ENCODE measurements at places on chromosomes 16 and 17.

DNA sequence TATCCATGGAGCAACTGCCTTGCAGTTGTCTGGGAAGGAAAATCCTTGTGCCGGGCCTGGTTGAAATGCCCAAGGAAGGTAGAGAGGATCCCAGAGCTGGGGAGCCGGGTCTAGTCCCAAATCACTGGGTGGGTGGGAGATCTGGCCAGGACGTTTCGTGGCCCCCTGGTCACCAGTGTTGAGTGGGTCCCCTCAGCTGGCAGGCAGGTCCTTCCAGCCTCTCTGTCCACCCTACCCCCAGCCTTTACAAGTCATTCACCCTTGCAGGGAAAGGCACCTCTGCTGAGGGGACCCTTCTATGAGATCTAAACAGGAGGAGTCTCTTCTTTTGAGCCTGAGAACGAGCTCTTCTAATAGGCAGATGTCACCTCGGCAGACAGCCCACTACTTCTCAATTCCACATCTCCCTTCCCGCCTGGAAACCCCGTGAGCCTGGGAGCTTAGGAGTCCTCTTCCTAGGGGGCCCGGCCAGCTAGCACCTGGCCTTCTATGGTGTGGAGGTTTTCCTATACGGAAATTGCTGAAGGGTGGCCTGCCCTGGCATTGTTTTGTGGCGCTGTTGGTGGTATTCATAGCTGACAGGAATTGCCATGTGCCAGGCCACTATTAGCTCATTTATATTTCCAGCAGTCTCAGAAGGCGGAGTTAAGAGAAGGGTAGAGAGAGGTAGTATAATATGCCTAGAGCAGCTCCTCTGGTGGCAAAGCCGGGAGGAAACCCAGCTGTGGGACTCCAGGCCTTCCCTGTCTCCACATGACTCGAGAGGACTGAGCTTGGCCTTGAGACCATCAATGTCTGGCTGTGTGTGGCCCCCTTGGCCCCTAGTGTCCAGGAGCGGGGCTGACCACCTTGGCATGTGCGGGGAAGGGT is 13.3 kb downstream of the MPRIP start:
- no peak for DNase-seq

GRCh38 chr16:180101-180675 is at the start of gene HBQ1:
HBQ1 (plus strand) TSS chr16:180459; CDS start chr16:180487, 28 bp downstream.
- no peak for DNase-seq

- no peak for DNase-seq
These were observed 356.1 kb downstream of the CPPED1 start for GRCh38 chr16:12447556-12447955.

DNA sequence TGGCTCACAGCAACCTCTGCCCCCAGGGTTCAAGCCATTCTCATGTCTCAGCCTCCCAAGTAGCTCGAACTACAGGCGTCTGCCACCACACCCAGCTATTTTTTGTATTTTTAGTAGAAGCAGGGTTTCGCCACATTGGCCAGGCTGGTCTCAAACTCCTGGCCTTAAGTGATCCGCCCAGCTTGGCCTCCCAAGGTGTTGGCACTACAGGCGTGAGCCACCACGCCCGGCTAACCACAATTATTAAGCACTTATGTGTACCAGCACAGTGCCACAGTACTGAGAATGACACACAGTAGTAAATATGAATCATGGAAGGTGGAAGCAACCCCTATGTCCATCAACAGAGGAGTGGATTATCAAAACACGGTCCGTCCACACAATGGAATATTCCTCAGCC is 49.8 kb downstream of the COTL1 start:
- no peak for DNase-seq

- peak; percentile 54 for DNase-seq
These were observed 1.0 kb upstream of the ABCC12 start for GRCh38 chr16:48156790-48157209.

DNA sequence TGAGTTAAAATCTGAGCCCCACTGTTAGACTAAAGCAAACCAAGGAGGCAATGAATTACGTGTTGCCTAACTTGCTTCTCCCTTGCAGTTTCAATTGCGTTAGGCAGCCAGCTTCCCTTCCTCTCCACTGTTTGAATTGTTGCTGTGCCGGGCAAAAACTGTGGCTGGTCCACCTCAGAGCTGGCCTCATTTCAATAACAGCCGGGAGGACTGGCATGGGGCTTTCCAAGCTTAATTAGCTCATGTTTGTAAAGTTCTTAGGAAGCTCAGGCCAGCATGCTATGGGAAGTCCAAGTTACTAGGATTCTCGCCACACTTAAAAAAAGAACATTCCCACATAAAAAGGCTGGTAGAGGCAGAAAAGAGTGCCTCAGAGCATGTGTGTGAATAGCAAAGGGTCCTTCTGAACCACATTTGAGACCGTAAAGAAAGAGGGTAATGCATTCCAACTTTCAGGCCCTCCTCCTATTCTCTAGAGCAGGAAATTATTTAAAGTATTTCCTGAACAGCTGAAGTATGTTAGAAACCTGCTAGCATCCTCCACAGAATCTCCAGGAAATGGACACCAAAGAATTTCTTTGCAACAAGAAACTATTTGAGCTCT is 79.0 kb upstream of the SMURF2 start:
- peak; percentile 44 for DNase-seq

DNA sequence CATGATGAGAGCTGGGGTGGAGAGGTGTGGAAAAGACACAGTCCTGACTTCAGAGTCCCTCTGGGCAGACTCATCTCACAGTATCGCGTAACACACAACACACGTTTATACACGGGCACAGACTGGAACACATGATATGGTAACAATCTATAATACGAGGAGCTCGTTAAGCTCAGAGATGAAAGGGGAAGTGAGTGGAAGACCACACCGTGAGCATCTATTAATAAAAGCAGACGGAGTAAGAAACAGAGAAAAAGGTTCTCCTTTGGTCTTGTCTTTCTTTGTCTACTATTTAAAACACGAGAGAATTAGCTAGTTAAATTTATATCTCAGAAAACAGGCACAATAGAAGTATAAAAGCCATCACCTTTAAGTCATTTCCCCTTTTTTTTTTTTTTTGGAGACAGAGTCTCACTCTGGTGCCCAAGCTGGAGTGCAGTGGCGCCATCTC is 13.5 kb downstream of the ANKRD11 start:
- DNase-seq, result no peak

DNA sequence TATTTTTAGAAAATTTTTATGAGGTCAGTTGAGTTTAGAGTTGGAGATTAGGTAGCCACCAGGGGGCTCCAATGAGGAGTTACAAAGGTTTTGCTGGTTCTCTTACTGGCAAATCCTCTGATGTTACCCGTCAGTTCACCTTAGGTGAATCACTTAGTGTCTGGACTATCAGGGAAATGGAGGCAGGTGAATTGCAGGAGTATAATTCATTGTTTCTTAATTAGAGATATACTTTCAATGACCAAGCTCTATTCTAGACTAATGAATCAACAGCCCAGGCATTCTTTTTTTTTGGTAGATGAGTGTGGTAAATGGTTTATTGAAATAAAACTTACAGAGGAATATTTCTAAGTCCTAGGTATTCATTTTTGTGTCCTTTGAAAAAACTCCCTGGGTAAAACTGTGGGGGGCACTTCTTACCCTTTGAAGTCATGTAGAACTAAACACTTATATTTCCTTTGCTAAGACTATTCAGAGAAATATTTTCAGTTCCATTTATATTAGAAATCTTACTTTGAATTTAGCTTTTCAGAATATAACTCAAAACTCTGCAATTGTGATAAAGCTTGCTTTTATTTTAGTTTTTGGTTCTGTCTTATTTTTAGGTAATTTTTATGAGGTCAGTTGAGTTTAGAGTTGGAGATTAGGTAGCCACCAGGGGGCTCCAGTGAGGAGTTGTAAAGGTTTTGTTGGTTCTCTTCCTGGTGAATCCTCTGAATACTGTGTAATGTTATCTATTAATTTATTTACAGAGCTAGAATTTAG is 17.7 kb downstream of the PSMD11 start:
- peak; percentile 51 for DNase-seq

- DNase-seq, result no peak
These were observed 143.0 kb upstream of the NOL11 start for GRCh38 chr17:67574658-67575293.

DNA sequence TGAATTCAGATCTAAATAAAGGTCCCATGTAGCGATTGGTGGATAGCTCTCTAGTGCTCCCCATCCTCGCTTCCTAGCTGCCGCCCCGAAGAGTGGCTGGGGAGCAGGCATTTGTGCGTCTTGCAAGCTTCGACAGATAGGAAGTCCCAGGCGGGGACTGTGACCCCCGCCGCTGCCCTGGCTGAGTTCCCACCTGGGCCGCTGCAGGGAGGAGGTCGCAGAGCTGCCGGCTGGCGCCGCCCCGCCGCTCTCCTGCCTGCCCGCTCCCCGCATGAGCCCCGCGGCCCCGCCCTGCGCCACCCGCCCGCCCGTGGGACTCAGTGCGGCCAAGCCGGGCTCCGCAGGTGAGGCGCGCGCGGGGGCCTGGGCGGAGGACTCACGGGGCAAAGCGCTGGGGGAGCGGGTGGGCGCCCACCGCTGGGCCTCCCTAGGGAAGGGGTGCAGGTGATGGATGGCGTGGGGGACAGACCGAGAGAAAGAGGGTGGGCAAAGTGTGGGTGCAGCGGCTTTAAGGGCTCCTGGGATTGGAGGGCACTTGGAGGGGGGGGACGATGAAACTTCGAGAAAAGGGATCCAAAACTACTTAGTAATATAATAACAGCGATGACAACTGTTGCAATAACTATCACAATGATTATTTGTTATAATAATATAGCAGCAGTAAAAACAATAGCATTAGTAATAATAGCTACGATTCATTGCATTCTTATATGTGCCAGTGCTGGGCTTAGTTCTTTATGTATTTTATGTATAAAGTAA is at the start of gene OTOA:
OTOA (plus strand) TSS at position 80 of the 759 bp plus-strand sequence. CDS start 14,547 bp downstream, outside the sequence.
- DNase-seq, result no peak

DNA sequence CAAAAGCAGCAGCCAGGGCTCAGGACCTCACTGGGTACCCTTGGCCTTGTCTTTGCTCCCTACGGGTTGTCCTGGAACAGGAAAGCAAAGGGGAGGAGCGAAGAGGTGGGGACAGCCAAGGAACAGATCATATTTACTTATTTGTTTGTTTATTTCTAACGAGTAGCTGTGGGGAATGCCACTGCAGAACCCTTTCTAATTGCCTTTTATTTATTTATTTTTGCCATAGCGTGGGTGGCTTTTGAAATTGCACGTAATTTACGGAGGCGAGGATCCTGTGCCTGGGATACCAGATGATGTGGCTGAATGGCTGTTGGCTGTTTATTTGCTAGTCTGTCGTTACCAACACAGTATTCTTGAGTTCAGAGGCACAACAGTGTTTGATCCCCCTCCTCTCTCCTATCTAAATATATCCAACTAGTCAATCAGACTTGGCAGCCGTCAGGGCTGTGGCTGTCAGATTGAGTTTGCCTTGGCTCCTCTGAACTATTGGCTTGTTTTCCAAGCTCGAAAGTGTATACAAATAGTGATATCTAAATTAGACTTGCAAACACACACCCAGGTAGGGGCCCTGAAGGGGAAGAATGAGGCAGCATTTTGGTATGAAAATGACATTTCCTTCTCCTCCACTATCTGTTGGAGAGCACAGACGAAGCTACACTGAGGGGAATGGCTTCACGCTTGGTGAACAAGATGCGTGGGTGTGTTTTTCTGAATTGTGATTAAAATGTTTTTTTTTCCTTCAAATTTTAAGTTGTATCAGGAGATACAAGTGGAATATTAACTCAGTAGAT is 110.4 kb downstream of the MSI2 start:
- DNase-seq, result no peak

DNA sequence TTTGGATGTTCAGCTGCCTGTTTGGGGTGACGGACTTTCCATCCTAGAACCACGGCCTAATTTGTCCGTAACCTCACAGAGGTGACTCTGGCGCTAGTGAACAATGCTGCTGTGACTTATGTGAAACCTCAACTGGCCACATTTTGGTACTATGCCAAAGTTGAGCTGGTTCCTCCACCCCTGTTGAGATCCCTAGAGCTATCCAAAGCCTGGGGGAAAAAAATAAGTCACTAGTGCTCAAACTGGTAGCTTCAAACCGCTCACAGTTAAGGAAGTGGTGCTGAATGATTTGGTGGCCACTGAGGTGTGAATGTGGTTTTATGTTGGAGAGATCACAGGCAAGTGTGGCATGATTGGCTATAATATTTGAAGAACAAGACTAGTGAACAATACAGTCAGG is 11.3 kb upstream of the TUBG2 start:
- DNase-seq, result no peak

DNA sequence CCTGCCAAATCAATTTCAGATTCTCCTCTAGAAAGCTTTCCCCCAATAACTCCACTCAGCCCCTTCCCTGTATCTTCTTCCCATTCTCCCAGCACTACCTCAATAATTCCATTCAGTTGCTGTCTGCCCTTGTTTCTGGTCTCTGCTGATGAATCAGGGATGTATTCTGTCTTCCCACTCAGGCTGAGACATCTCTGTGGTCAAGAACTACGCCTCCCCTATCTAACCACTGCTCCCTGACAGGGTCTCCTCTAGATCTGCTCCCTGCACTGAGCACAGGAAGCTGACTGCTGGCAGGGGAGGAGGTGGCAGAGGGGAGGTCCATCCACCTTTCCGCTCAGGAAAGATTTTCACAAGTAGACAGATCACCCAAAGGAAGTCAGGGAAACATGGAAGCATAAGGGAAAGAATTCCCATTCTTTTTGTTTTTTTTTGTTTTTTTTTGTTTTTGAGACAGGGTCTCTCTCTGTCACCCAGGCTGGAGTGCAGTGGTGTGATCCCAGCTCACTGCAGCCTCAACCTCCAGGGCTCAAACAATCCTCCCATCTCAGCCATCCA is 16.9 kb upstream of the SP2 start:
- DNase-seq, result no peak

GRCh38 chr17:5096731-5097100 is 15.0 kb downstream of the ZNF232 start:
- DNase-seq, result no peak

- DNase-seq, result no peak
These were observed 963 bp upstream of the APRT start for GRCh38 chr16:88812513-88813268.

- DNase-seq, result no peak
These were observed 1.4 kb upstream of the KRT19 start for GRCh38 chr17:41529491-41529915.

DNA sequence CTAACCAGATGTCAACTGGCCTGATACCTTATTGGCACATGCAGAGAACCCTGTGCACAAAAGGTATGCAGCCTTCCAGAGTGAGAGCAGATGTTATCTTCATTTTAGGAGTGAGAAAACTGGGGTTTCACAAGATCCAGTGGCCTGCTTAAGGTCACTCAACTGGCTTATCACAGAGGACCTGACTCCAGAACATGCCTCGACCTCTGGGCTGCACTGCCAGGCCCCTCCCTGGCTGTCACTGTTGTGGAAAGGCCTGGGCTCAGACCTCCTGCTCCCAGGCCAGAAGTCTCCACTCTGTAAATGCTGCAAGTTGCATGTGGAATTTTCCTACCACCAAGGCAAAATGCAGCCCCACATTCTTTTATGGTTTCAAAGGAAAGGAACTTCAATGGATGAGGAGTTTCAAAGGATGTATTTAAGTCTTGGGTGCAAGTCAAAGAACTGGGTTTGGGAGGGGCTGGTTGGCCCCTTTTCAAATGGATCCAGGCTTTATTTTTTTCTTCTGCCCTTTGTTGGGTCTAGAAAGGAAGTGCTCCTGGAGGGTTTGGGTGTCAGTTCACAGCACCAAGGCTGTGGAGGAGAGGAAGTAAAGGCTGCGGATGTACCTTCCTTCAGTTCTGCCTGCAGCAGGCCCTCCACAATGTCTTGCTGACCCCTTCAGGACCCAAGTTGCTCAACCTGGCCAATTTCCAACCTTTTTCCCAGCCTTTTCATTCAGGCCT is 30.4 kb upstream of the SMPD3 start:
- DNase-seq, result peak; percentile 29

- no peak for DNase-seq
These were observed 275.6 kb upstream of the C16orf82 start for GRCh38 chr16:26791169-26791568.

Data from pons (tissue), 1 donor.